ENCODE measurements at places on chromosomes 4 and X.

GRCh38 chrX:9627922-9628321 is 137.7 kb downstream of the GPR143 start:
- no peak for DNase-seq

DNA sequence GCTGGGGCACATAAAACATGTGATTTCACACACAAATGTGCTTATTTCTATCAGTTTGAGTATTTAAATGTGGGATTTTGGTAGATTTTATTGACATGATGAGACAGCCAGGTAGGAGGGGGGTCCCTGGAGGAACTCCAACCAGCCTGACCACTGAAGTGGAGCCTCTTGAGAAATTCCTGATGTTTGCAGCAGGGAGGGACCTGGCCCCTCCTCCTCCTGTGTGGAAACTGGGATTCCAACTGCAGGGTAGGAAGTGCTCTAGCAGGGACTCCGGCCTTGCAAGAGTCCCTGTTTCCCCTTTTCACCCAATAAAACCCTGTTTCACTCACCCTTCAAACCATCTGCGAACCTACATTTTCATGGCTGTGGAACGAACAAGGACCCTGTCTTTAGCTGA is 2224.0 kb upstream of the AGA start:
- no peak for DNase-seq

GRCh38 chrX:32370456-32371205 is 840.7 kb downstream of the DMD start:
- DNase-seq = no peak

DNA sequence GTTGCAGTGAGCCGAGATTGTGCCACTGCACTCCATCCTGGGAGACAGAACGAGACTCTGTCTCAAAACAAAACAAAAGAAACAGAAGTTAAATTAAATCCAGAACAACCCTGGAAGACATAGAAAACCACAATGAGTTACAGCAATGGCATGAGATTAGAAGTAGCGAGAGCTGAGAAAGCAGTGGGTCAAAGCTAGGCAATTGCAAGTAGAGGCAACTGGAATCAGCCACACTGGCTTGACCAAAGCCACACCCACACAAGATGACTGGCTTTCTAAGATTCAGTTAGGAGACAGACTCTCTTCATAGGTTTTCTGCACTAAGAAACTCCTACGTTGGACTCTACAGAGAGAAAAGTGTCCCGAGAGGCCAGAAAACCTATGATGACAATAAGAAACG is 443.0 kb downstream of the GPM6A start:
- DNase-seq = no peak

DNA sequence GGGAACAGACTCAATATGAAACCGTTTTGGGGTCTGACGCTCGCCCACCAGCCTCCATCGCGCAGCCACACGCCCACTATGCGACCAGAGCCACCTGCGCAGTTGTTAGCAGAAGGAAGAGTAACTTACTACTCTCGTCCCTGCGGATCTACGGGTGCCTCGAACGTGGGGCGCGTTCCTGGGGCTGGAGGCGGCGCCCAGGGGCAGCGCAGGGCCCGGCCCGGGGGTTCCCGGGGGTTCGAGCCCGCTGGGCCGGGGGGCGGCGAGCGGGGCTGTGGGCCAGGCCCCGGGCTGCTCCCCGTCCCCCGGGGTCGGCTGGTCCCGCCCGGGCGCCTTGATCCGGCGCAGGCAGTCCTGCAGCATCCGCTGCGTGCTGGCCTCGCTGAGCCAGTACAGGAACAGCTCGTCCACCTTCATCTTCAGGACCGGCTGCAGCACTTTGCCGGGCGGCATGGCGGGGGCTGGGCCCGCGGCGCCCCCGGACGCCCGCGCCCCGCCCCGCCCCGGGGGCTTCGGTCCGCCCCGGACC is 404 bp downstream of the PPP2R3B start:
- DNase-seq = no peak

- DNase-seq = no peak
These were observed 25.2 kb upstream of the FGFBP2 start for GRCh38 chr4:15988222-15988621.

GRCh38 chr4:102579794-102580462 is 78.8 kb downstream of the NFKB1 start:
- no peak for DNase-seq

Measured in stimulated activated naive CD4-positive, alpha-beta T cell treated with Interleukin-2 at 50 U/mL for 16 hours (primary cell).